NCI-H2029 treated with DMSO at 0.1 percent for 48 hours (cell line): ENCODE measurements at places on chromosomes 4 and X.

GRCh38 chr4:123166023-123166422 lies 230.6 kb upstream of the SPRY1 start:
- no peak for DNase-seq

GRCh38 chrX:129015381-129015780 lies 507.9 kb downstream of the SMARCA1 start:
- DNase-seq, result no peak

DNA sequence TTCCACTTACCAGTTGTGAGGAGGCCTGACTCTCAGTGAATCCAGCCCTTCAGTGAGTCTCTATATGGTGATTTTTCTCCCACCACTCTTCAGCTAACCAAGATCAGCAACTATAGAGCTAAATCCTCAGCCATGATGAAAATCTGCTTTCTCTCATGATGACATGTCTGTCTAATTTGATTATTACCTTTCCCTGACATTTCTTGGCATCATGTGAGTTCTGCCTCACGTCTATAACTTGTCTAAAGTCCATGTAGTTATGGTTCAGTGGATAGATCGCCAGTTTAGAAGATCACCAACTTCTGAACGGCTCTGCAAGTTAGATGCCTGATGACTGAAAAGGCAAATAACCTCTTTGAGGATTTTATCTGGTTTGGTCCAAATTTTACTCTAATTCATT lies 14.9 kb upstream of the DCAF8L1 start:
- no peak for DNase-seq

- no peak for DNase-seq
Measured at GRCh38 chr4:88396681-88397080, 18.0 kb downstream of the HERC6 start.

DNA sequence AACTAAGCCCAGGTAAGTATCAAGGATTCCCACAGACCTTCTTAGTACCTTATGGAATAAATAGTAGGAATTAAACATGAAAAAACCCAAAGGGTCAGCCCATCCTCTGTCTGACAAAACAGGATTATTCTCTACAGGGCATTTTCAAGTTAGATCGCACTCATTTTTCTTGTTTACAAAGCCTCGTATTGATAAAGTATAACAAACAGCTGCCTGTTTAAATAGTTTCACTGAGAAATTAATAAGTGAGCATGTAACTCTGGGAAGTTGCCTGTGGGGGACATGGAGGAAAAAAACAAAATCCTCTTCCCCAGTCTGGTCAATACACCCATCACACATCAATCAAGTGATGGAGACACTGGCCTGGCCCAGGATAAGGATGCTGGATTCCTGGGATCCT lies 48.5 kb downstream of the MAML3 start:
- DNase-seq, result no peak

- DNase-seq, result no peak
Measured at GRCh38 chr4:140928880-140929279, 172.7 kb upstream of the TBC1D9 start.

DNA sequence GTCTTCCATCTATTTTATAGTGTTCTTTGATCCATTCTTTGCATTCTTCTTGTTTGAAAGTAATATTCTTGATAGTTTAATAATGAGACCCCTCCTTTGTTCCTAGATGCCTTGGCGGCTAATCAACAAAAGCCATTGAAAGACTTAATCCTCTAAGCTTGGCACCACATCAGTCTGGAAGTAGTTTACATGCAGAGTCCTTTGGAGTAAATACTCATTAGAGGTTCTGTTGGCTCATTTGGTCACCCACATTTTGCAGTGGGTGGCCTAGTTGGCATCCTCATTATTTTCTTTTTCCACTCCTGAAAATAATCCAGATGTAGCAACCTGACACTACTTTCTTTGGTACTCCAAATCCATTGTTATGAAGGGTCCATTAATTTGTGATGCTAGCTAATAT lies 64.5 kb downstream of the DKK2 start:
- DNase-seq, result no peak

DNA sequence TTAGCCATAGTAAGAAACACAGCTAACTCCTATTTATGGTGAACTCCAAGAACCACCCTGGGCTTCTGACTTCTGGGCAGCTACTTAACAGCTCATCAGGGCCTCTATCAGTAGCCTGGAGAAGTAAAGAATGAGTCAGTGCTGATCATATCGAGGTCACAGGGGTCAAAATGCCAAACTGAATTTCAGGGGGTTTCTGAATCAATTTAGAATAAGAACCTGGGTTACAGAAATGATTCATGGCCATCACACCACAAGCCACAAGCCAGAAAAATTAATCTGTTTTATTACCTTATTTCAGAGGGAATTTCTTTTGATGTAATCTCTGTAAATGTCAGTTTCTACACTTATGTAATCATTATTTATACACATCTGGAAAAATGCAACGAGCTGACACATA lies 64.4 kb downstream of the CHST7 start:
- DNase-seq, result no peak

DNA sequence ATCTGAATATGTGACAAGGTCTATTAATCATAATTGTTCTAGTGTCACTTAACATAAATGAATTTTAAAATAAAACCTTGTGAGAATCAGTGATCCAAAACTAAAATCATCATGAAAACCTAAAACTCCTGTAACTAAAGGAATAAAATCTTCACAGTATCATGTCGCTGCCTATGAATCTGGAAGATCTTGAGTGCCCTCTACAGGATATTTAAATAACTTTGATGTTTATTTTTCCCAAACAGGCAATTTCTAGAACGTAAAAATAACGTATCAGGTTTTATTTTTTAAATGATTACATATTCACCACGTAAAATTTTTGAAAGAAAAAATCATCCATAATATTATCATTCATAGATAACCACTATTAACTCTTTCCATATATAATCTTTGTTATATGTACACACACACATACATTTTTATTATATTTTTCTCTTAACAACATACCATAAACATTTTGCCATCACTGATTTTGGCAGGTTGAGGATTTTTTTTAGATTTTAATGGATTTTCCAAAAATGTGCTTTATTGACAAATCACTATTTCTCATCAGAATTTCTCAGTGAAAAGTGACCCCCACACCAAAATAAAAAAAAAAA lies 79.6 kb downstream of the COMMD8 start:
- DNase-seq, result no peak

DNA sequence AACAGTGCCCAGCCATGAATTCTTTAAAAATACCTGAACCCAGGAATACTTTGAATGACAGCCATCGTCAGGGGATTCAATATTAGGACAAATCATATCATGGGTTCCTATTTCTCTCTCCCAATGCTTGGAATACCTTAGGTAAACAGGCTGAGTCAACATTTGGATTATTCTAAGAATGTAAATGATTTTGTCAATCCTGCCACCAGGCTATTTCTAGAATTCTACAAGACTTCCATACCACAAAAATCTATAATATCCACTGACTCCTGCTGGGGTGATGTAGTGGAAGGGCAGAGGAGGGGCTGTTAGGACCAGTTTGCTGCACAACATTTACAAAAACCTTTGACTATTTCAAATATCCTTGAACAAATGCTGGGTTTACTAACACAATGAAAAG lies 65.2 kb downstream of the IGFBP7 start:
- DNase-seq, result no peak

- DNase-seq, result no peak
Measured at GRCh38 chr4:118751629-118752323, 66.6 kb downstream of the METTL14 start.

DNA sequence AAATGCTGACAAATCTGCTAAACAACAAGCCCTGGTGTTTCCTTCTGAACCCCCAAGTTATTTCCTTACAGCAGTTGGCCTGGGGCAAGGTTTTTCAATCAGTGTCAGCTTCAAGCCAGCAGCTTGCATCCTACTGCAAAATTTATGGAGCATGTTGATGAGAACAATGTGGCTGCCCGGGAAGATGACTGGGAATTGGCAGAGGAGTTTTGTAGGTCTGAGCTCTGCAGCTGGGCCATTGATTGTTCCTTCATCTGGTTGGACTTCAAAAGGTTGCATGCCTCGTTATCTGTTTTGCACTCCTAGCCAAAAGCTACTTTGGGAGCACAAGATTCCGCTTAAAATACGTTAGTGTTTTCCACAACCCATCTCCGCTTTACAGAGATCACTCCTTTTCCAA lies 1030.3 kb upstream of the LCORL start:
- DNase-seq, result no peak

DNA sequence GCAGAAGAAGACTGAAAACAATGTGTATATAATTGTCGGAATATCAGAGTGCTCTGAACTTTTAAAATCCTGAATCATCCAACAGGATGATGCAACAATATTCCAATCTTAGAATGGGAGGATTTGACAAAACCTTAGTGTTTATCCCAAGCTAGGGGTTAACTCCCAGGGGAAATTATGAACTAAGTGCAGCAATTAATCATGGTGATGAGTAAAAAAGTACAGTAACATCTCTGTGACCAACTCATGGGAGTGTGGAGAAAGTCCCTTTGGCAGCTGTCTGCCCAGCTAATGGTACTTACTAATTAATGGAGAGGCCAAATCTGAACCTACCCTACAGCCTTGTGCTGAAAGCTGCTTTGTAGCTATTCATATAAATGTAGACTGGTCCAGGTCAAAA lies 257.6 kb upstream of the DDX53 start:
- DNase-seq, result no peak

DNA sequence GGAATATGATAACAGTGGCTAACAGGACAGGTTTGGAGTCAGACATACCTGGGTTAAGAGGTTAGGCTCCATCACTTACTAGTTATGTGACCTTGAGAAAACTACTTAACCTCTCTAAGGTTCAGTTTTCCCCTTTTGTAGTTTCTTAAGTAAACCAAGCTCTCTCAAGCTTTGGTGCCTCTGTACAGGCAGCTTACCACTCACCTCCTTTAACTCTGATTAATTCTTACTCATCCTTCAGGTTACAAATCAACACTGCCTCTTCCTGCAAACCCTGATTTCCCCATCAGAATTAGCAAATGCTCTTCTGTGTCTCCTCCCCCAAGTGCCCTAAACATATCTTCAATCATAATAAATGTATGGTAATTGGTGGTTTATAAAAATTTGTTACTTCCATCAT lies 3.5 kb upstream of the SERTM2 start:
- DNase-seq, result no peak

GRCh38 chr4:31735004-31735403 lies 1014.8 kb downstream of the PCDH7 start:
- no peak for DNase-seq

- DNase-seq, result no peak
Measured at GRCh38 chr4:167826281-167826680, 266.1 kb upstream of the ANXA10 start.

DNA sequence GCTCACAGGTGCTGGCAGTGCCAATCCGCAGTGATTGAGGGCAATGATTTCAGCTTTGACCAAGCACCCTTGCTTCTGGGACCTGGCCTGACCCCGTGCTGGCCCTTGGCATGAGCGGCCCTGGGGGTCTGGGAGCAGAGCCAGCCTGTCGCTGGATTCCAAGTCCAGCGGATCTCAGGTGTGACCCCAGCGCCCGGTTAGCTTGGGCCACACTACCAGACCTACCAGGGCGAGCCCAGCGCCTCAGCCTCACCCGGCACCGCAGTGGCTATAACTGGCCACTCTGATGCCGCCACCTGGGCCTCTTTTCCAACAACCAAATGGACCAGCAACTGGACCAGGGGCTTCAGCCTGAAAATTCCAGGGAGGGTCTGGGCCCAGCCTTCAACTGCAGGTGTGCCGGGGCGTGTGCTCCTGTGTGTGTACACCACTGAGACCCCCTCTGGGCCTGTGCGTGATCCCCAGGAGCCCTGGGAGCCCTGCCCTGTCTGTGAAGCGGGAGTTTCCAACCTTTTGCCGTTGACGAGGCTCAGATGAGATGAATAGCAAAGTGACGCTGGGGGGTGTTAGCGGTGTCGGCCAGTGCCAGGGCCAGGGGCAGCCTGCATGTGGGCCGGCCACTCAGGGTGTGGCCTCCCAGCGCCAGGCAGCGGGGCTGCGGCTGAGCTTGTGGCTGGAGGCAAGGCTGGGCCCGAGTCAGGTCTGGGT lies 658 bp downstream of the SH3TC1 start:
- no peak for DNase-seq

DNA sequence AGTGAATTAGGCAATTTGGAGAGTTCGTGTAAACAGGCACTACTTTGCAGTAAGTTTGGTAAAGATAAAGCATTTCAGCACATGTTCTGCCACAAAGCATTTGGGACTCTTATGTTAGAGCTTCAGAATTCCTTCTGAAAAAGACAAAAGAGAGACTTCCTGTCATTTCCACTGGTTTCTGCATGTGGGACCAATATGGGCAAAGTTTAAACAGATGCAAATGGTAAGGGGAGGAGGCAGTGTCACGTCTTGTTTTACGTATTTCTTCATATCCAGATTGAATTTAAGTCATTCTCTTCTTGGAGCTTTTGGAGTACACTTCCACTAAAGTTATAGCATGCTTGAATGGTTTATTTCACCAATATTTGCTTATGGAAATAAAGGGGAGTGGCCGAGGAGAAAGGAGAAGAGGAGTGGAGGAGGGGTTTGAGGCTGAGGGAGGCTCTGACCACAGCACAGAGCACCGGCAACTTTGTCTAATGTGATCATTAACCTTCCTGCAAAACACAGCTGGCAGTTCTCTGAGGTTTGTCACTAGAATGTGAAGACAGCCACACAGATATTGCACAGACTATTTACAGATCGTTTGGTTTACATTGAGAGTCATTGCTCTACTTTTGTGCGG lies at the start of gene APELA:
APELA (plus strand) TSS at position 479 of the 625 bp plus-strand sequence. CDS start 154 bp downstream, outside the sequence.
- DNase-seq, result no peak

DNA sequence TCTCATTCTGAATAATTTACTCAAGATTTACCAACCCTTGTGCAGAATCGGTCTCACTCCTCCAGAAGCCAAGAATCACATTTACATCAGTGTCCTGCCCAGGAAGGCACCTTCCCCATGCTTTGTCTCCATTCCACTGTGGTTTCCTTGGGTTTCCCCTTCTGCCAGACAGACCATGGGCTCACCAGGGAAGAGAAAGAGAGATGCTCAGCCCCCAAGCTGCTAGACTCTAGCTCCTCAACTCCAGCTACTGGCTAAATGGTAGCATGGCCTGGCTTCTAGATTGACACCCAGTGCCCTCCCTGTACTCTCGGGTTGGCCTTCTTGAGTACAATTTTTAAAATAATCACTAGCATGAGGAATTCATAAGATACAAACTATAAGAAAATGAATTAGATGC lies 12.9 kb downstream of the TLR10 start:
- DNase-seq, result no peak

GRCh38 chrX:68048774-68049173 lies 384.5 kb downstream of the OPHN1 start:
- DNase-seq, result no peak

DNA sequence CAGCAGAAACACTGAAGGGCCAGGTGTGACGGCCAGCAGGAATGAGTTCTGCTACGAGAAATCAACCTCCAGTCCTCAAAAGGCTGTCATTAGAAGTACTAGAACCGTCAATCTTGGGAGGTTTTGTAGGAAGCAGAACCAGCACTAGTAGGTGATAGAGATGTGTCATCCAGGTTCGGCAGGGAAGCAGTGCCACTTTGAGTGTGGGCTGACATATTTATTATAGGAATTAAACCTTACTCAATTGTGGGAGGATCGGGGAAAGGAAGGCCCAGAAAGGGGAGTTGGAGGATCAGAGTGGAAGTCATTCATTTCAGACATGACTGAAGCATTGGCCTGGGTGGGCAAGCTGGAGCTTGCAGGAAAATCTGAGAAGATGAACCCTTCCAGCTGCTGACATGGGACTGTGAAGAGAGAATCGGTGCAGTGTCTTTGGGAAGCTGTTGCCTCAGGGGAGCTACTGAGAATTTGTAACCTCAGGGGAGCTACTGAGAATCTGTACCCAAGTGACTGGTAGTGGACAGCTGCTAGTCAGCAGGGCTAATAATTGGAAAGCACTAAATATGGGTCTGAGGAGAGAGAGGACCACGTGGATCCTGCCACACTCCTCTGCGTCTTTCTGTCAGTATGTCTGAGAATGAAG lies 177.4 kb downstream of the SPRY1 start:
- no peak for DNase-seq

GRCh38 chrX:15702488-15703371 lies 35.3 kb upstream of the CA5B start:
- DNase-seq, result no peak
